ENCODE measurements at places on chromosomes 4 and X.
A peak's percentile ranks its signal among the peaks of the same experiment; 100 is the strongest.

GRCh38 chr4:151031831-151032605 is 16.9 kb upstream of the LRBA start:
- DNase-seq = no peak

DNA sequence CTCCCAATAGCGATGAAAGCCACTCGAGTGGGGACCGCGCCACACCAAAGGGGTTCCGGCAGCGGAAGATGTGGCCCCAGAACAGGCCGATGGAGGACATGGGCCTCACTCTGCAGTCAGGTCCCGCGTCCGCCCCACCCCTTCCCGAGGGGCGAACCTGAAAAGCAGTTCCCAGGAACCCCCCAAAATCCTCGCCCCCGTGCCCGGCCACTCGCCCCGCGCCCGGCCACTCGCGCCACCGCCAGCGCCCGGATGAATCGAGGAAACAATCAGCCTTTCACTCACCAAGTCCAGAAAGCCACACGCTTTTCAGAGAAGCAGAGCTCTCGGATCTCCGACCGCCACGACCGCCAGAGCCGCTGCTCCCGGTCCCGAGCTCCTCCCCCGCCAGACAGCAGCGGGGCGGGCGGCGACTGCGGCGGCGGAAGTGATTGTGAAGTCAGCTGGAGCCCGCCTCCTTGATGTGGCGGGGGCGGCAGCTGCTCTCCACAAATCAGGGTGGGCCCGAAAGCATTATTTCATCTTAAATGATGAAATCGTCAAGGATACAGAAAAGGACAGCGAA is at the start of gene PJA1:
Gene PJA1, minus strand, starts transcription at position 367 of the 565 bp plus-strand sequence. CDS start 2,380 bp downstream, outside the sequence.
- DNase-seq = peak; percentile 84

- DNase-seq = no peak
Observed at GRCh38 chr4:47270201-47270888, 193.2 kb downstream of the COMMD8 start.

DNA sequence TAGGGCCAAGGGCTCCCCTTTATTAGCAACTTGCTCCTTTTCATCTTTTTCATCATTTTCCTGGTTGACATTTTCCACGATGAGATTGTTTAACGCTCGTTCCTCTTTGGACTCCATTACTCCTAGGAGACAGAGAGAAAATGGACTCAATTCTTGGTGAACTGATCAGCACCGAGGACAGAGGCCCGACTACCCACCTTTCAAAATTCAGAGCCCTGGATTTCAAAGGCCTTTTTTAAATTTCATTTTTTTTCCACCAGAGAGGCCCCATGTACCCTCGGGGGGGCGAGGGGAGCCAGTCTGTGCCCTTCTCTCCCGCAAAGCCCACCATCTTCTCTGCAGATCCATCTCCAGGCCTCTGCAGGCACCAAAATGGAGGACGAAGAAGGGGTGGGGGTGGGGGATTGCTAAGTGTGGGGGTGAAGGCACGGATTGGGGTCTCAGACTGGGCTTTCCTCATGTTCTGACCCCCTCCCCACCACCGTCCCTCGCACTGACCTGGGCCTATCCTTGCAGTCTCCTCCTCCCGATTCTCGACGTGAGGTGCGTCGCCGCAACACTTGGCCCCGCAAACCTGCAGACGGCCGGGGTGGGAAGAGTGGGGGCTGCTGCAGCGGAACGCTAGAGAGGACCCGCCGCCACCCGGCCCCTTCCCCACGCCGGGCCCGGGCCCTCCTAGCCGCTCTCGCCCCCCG is 783 bp downstream of the BEX2 start:
- DNase-seq = no peak

DNA sequence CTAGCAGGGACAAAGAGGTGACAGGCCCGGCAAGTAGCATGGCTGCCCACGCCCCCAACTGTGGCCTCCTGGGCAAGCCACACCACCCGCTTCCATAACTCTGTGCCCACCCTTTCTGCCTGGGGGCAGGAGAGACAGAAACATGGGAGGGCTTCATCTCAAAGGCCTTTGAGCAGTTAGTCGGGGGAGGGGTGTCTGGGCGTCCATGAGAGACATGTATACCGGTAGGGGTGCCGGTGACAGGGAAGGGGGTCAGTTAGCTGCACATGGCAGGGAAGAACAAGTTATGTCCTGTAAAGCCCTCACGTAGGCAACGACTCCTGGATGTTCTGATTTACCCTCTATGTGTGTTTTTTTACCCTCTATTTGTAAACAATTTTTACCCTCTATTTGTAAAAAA is 9.3 kb downstream of the PDZD4 start:
- no peak for DNase-seq

GRCh38 chr4:150385606-150386005 is 196.3 kb upstream of the MAB21L2 start:
- DNase-seq = peak; percentile 6

DNA sequence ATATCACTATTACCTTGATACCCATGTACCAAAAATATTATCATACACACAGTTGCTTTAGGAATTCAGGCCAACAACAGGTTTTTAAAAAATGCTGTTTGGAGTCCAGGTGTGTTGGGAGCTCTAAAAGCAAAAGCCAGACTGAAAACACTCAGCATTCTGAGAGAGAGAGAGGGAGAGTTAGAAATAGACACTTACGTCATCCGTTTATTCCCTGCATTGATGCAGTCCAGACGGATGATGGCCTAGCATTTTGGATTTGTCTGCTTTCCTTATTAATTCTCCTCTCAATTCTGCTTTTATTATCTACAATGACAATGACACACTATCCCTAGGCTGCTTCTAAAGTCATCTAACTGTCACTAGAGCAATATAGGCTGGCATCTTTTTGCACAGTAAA is 358.3 kb upstream of the BOD1L1 start:
- no peak for DNase-seq

DNA sequence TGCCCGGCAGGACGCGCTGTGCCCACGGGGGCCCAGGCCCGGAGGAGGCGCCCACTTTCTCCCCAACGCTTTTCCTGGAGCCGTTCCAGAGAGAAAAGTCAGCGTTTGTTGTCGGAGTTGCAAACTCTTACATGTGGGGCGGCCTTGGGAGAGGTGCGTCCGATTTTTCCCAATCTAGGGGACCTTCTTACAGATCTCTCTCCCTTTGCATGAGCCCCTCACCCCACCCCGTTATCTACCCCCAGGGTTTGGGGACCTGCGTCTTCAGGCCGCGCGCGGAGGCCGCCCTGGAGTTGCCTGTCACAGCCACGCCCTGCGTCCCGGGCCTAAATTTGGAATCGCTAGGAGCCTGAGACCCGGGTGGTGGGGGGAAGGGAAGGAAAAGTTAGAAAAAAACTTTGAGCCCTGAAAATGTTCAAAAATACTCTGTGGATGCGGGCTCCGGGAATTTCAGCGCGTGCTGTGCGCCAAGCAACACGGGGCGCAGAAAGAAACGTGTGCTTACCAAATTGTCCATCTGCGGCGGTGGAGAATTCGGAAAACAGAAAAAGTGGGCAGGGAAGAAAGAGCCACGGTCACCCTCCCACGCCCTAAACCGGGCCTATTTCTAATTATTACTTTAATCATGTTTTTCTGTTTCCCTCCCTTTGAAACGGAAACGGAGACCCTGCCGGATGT is 587 bp downstream of the CD99 start:
- no peak for DNase-seq

- no peak for DNase-seq
Observed at GRCh38 chrX:56798866-56799758, 70.1 kb downstream of the NBDY start.

GRCh38 chr4:149145803-149146202 is 669.8 kb downstream of the IQCM start:
- DNase-seq = no peak

DNA sequence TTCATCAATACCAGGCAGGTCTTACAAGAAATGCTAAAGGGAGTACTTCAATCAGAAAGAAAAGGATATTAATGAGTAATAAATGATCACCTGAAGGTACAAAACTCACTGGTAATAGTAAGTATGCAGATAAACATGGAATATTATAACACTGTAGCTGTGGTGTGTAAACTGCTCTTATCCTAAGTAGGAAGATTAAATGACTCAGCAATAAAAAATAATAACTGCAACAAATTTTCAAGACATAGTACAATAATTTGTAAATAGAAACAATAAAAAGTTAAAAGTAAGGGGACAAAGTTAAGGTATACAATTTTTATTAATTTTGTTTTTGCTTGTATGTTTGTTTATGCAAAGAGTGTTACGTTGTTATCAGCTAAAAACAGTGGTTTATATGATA is 43.7 kb upstream of the DACH2 start:
- no peak for DNase-seq

GRCh38 chr4:189367832-189368231 is 572.8 kb upstream of the FRG1 start:
- no peak for DNase-seq

GRCh38 chr4:24876431-24876830 is 36.4 kb downstream of the CCDC149 start:
- DNase-seq = no peak

DNA sequence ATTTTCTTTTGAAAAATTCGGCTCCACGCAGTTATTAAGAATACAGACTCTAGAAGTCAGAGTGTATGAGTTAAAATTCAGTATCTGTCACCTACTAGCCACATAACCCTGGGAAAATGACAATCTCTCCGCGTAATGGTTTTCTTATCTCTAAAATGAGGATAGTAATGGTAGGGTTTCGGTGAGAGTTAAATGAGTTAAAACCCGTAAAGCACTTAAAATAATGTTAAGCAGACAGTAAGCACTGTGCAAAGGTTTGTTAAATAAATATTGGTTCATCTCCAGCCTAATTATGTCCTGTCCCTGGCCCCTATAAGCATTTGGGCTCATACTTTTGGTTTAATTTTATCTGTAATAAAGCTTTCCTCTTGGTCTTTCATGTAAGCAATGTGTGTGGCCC is 350.8 kb upstream of the GRIA3 start:
- no peak for DNase-seq

DNA sequence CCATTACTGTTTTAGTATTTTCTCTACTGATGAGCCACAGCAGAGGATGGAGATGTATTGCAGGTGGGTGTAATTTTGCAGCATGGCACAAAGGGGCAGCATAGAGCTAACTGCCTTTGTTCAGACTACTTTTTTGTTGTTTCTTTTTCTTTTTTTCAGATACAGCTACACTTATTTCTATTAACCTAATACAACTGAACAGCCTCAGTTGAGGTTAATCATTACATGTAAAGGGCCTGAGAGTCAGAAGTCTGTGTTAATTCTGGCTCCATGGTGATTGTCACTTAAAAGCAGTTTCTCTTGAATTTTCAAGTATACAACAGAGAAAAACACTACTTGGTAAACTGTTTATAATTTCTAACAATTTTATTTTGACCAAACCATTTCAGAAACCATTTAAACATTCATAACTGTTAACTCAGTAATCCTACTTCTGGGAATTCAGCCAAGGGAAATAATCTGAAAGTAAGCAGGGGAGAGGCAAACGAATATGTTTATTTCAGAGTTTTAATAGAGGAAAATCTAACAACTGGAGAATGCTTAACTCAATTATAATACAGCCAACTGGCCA is 13.9 kb upstream of the PPEF2 start:
- peak; percentile 62 for DNase-seq

- no peak for DNase-seq
Observed at GRCh38 chr4:803884-804283, 22.0 kb downstream of the CPLX1 start.

GRCh38 chr4:2406920-2407319 is 11.5 kb downstream of the ZFYVE28 start:
- DNase-seq = no peak

DNA sequence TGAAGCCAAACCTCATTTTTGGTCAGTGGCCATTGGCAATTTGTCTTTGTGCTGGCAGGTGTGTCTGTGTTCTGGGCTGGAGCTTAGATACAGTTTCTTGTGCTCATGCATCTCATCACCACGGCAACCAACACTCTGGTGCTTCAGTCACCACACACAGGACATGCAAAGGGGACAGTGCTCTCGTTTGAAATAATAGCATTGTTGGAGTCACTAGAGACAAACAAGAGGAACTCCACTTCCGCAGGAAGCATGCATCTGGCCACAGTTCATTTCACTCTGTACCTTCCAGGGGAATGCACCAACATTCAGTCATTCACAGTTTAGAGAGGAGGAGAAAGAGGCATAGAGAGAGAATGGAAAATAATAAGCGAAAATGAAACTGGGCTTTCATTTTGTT is 267.4 kb downstream of the ANK2 start:
- no peak for DNase-seq

DNA sequence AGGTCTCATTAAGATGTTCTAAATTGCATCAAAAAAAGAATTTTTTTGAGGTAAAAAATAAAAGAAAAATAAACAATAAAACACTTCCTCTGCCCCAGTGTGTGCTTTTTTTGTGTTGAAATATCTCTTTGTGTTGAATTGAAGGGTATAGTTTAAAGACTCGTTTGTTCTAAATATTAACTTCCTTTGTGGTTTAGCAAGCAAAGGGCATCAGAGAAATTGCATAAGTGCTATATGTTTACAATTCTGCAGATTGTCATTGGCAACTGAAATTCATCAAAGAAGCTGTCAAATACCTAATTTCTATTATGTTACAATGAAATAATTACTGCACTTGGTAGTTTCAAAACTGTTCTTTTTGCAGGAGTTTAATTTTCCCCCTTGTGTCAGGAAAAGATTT is 260.5 kb downstream of the DKK2 start:
- no peak for DNase-seq

DNA sequence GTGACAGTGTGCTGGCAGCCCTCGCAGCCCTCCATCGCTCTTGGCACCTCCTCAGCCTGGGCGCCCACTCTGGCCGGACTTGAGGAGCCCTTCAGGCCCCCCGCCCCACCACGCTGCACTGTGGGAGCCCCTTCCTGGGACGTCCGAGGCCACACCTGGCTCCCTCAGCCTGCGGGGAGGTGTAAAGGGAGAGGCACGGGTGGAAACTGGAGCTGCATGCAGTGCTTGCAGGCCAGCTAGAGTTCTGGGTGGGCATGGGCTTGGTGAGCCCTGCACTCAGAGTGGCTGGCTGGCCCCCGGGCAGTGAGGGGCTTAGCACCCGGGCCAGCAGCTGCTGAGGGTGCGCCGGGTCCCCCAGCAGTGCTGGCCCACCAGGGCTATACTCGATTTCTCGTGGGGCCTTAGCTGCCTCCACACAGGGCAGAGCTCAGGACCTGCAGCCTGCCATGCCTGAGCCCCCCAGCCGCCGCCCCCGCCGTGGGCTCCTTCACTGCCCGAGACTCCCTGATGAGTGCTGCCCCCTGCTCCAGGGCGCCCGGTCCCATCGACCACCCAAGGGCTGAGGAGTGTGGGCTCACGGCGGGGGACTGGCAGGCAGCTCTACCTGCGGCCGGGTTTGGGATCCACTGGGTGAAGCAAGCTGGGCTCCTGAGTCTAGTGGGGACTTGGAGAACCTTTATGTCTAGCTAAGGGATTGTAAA is 1672.7 kb upstream of the PCDH7 start:
- no peak for DNase-seq

All from HEK293T (cell line).